PC-3 (cell line): ENCODE measurements at places on chromosomes 12 and 14.

- DNase-seq: no peak
These were observed 70.0 kb upstream of the CPM start for GRCh38 chr12:69002969-69003368.

DNA sequence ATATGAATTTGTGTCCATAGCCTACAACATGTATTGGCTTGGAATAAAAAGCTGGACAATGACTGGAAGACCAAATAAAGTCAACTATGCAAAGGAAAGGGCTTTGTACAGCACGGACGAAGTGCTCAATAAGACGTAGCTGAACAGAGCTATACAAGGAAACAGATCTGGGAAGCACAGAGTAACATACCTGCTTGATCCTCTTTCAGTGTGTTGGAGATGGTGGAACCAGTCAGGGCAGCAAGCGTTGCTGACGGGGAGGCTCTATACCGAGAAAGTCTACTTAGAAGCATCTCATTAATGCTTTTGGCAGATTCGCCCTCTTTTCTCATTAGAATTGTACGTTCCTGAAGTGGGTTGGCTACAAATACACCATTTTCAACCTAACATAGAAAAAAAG, 99.3 kb downstream of the HECTD4 start:
- no peak for DNase-seq

GRCh38 chr12:112013601-112014402, 576 bp downstream of the ERP29 start:
- peak; percentile 84 for DNase-seq

GRCh38 chr14:81153187-81153586, 67.6 kb downstream of the GTF2A1 start:
- no peak for DNase-seq

GRCh38 chr12:71790331-71790730, 35.7 kb downstream of the RAB21 start:
- no peak for DNase-seq

DNA sequence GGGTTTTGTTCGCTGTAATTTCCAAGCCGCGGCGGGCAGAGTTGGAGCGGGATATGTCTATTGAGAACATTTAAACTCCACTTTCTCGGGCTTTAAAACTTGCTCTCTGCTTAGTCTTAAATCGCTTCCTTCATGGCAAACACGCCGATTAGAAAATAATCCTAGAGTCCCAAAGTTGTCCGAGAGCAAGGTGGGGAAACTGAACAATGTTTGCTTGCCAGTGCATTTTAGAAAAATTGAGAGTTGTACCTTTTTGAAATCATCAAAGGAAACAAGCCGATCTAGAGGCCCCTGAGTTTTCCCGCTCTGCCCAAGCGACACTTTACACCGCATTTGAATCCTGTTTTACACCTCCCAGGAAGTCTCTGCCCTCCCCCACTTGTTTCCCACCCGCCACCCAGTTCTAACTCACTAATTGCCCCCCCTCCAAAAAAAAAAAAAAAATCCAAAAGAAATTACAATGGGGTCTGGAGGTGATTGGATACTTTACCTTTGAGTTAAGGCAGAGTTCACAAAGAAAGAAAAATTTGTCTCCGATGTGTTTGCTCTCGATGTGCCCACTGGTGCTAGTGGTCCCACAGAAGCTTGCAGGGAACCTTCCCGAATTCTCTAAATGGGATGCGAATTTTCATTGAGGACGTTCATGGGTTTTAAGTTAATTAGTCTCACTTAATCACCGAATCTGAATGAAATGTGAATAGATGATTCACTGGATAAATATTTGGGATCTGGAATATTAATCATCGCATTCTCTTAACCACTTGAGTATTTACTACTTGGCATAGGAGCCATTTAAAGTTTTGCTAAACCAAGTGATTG, 2.3 kb downstream of the HMGA2 start:
- DNase-seq: peak; percentile 77

DNA sequence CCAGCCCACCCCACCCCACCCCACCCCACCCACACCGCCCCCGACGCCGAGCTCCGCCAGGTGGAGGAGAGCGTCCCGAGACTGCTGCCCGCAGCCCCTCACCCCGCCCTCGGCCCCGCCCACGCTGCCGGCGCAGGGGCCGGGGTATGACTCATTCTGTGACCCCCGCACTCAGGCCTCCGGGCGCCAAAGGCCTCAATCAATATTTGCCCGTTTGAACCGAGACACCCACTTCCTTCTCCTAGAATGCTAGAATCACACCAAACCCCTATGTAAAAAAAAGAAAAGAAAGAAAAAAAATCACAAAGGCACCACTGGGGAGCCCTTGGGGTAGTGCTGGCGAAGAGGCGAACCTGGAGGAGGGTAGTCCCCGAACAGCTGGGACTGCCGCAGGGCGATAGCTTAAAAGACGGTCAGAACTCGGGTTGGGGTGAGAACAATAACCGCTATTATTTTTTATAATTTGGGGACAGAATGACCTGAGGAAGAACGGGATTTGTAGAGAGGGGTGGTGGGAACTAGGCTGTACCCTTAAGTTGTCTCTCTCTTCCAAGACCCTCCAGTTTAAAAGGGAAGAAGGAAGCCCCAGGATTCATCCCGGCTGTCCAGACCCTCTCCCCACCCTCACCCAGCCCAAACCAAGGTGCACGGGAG, 894 bp downstream of the KRT8 start:
- peak; percentile 75 for DNase-seq

GRCh38 chr12:21912318-21912717, 28.9 kb downstream of the ABCC9 start:
- DNase-seq: peak; percentile 88

GRCh38 chr12:55642669-55643068, 6.0 kb downstream of the OR10P1 start:
- DNase-seq: no peak

DNA sequence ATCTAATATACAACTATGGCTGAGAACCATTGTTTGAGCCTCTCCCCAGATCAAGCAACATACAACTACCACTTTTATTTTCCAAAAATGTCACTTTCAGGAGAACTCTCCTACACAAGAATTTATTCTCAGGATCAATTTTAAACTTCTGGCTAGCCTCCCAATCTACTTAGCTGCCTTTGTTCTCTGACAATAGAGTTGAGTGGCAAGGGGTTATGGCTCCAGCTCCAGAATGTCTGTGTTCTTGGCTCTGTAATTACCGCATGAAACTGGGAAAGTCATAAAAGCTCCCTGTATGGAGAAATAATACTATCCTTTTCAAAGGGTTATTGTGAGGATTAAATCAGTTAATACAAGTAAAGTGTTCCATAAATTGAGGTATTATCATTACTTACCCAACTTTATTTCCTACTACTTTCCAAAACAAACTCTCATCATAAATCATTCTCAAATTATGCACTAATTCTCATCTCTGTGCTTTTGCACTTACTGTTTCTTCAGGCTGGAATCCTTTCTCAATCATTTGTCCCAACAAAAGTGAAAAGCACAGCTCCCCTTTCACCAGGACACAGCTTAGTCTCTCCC, 121.9 kb downstream of the GARIN6 start:
- no peak for DNase-seq

GRCh38 chr14:101738703-101739320, 22.7 kb upstream of the PPP2R5C start:
- DNase-seq: no peak

DNA sequence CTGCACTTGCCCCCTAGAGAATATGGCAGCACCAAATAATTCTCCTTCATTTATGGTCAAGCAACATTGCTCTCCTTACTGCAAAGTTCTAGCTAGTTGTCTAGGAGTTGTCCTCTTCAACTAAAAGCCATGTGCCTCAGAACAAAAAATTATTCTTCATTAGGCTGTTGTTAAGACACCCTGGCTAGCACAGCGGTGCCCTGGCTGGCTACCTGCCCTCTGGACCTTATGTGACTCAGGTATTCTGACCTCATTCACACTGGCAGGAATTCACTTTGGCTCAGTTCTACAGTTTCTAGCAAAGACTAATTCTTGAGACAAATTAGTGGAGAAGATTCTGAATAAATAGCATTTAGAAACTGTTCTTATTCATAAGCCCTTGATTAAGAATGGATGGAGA, 224.4 kb upstream of the KRR1 start:
- peak; percentile 48 for DNase-seq

- DNase-seq: no peak
These were observed 109.6 kb downstream of the DYRK2 start for GRCh38 chr12:67758119-67758518.

DNA sequence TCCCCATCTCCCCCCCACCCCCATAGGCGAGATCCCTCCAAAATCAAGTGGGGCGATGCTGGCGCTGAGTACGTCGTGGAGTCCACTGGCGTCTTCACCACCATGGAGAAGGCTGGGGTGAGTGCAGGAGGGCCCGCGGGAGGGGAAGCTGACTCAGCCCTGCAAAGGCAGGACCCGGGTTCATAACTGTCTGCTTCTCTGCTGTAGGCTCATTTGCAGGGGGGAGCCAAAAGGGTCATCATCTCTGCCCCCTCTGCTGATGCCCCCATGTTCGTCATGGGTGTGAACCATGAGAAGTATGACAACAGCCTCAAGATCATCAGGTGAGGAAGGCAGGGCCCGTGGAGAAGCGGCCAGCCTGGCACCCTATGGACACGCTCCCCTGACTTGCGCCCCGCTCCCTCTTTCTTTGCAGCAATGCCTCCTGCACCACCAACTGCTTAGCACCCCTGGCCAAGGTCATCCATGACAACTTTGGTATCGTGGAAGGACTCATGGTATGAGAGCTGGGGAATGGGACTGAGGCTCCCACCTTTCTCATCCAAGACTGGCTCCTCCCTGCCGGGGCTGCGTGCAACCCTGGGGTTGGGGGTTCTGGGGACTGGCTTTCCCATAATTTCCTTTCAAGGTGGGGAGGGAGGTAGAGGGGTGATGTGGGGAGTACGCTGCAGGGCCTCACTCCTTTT, 2.7 kb downstream of the GAPDH start:
- DNase-seq: no peak

DNA sequence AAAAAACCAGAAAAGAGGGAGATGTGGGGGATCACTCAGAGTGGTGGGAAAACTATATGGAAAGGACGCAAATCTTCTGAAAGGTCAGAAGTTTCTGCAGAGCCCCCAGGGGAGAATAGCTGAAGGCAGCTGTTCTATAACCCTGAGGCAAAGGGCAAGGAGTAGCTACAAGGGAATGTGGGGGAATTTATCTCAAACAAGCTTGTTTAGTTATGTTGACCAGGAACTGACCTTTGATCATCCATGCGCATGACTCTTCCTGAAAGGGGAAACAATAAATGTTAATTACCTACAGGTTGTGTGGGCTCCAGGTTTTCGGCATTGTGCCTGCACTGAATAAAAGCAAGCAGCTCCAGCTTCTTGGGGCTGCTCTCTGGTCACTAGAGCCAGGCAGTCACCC, 968.5 kb downstream of the AACS start:
- no peak for DNase-seq

DNA sequence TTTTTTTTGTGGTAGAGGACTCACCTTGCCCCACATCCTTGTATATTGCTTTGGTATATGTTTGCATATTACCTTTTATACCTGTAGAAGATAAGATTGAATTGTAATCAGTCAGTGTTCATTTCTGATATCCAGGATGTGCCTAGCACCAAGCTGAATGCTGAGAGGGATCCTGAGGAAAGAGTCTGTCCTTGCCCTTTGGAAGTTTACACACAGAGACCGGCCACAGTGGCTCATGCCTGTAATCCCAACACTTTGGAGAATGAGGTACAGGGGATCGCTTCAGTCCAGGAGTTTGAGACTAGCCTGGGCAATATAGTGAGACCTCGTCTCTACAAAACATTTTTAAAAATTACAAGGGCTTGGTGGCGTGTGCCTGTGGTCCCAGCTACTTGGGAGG, 8.4 kb downstream of the ACVR1B start:
- no peak for DNase-seq

DNA sequence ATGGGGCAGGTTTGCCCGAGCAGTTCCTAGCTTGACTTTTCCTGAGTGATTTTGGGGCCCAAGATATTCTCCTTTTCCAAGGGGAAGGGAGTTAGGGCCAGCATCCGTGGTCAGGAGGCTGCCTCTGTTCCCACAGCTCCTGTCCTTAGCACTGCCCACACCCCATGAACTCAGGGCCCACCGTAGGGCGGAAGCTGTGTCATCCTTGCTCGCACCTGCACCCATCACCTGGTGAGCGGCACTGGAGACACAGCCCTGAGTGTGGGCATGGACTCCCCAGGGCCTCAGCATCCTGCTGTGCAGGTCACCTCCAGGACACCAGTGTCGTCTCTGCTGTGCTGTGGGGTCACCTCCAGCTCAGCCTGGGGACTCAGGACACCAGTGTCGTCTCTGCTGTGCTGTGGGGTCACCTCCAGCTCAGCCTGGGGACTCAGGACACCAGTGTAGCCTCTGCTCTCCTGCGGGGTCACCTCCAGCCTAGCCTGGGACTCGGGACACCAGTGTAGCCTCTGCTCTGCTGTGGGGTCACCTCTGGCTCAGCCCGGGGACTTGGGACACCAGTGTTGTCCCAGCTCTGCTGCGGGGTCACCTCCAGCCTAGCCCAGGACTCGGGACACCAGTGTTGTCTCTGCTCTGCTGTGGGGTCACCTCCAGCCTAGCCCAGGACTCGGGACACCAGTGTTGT, 322.9 kb downstream of the ADGRD1 start:
- no peak for DNase-seq
